ENCODE measurements at places on chromosomes 7 and 10.

DNA sequence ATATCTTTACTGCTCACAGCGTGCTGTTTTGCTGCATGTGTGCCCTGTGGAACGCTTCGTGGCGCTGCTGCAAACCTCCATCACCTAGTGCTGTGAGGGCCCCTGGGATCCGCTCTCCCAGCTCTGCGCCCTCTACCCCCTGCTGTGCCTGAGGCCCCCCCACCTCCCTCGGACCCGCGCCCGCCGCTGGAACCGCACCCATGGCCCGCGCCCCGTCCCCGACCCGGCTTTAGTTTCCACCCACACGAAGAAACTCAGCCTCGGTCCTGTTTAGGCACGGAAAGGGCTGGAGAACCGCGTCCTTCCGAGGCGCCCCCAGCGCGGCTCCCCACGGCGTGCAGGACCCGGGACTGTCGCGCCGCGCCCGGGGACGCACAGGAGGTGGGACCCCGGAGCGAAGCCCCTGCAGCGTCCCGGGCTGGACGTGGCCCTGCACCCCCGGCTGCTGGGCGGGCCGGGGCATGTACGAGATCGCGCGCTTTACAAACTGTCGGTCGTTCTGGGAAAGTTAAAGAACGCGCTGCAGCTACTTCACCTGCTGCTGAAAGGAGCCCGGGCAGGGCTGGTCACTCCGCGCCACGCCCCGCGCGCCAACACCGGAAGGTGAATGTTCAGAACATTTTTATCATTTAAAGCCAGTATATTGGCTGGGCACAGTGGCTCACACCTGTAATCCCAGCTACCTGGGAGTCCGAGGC lies 54.3 kb downstream of the BMS1 start:
- DNase-seq = no peak

DNA sequence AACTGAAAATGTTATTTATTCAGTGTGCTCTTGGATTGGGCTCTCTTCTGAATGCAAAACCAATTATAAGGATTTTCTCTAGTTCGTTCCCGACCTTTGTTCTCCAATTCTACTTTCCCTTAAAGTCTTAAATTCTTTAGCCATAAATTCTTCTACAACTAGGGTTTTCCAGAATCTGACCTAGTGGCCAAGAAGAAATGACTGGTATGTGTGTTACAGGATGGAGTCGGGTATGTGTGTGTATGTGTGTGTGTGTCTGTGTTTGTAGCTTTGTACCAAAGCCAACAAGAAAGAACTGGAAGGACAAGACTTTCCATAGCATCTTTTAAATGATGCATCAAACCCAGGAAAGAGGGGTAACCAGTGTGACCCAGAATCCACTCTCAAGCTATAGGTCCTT lies 25.8 kb upstream of the LEP start:
- no peak for DNase-seq

- no peak for DNase-seq
These were observed 4.9 kb downstream of the DKK1 start for GRCh38 chr10:52318822-52319464.

- no peak for DNase-seq
These were observed 79.6 kb upstream of the AUTS2 start for GRCh38 chr7:69518705-69519077.

DNA sequence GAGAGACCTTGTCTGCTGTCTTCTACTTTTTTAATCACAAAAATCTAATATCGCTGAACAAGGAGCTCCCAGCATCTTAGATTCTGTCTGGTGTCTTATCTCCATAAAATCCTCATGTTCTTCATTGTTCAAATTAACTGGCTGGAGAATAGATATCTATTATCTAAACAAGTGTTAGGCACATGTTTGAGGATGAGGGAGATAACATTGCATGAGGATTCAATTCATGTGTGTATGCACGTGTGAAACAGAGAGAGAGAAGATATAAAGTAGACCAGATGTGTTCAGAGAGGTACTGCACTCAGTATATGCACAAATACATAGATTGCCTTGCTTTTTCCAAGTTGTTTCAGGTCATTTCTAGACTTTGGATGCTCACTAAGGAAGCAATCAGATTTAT lies 5.4 kb downstream of the BMPER start:
- DNase-seq = no peak

- no peak for DNase-seq
These were observed 95.4 kb downstream of the CCDC3 start for GRCh38 chr10:12906051-12906541.

DNA sequence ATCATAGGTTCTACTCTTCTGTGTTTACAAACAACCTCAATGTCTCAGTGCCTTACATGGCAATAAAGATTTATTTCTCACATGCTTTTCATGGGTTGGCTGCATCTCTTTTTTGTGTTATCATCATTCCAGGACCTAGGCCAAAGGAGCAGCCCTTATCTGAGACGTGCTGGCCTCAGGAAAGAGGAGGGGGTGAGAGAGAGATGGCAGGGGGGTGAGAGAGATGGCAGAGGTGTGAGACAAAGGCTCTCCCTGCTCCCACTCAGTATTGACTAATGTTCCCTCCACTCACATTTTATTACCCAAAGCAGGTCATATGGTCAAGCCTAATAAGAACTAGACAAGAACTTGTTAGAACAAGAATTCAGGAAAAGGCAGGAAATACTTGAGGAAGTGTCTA lies 120.1 kb upstream of the PRR15 start:
- DNase-seq = no peak

DNA sequence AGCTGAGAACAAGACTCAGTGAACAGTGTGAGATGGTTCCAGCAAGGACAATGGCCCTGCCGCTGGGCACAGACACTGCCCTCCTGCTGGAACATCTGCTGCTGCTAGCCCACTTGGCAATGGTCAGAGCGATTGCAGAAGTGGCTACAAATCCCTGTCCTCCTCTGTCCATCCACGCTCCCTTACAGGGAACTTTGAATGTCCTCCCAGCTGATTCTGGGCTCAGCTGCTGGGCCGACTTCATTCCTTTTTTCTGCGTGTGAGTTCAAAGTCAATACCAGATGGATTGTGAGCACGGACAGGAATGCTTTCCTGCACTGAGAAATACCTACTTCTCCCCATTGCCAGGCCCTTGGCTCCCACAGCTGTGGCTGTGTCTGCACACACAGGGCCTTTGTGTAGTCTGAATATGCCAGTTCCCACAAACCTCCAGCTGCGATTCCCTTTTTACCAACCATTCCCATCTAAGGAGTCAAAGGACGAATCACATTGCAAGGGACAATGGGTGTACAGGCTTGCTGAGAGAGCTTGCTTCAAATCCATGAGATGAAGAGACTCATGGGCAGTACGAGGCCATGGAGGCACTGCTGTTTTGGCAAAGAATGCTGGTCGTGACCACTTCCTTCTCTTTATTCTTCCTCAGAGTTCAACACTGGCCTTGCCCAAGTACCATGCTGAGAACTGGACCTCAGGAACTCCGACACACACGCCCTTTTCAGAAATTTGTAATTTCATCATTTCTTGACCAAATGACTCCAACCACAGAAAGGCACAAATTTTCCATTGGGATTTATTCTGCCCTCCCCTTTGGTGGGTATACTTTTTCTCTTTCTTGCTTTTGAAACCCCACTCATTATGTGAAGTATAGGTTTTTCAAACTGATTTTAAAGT lies 44.2 kb downstream of the BPGM start:
- DNase-seq = peak; percentile 33

DNA sequence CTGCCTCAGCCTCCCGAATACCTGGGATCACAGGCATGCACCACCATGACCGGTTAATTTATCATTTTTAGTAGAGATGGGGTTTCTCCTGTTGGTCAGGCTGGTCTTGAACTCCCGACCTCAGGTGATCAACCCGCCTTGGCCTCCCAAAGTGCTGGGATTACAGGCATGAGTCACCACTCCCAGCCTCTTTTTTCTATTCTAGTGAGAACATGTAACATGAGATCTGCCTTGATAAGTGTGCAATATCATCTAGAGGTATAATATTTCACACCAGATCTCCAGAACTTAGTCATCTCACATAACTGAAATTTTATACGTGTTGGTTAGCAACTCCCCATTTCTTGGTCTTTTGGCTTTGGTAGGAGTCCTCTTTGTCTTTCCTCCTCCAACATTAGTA lies 656.9 kb downstream of the CNTNAP2 start:
- DNase-seq = no peak

DNA sequence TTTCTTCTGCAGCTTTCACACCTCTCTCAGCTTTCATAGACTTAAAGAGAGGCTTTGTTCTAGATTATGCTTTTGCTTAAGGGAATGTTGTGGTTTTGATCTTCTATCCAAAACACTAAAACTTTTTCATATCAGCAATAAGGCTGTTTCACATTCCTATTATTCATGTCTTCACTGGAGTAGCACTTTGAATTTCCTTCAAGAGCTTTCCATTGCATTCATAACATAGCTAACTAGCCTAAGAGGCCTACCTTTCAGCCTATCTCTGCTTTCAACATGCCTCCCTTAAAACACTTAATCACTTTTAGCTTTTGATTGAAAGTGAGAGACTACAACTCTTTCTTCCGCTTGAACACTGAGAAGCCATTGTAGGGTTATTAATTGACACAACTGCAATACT lies 1117.0 kb upstream of the PHF14 start:
- no peak for DNase-seq

GRCh38 chr10:71302874-71303568 lies 16.0 kb upstream of the SLC29A3 start:
- peak; percentile 65 for DNase-seq

Data from inflammatory macrophage treated with lipopolysaccharide for 4 hours (primary cell).